T-helper 2 cell (primary cell): ENCODE measurements at places on chromosomes 5 and 9.

DNA sequence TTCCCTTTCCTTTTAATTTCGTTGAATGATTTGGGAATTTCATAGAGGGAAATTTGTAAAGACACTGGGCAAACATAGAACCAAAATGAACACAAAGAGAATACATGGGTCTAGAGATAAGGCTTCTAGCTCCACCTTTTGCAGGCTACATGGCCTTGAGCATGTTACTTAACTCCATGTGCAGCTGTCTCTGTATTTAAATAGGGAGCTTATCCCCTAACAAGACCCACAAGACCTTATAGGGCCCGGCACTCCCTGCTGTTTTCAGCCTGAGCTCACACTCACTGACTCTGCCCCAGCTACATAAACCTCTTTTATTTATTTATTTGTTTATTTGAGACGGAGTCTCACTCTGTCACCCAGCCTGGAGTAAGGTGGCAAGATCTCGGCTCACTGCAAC, 30.6 kb upstream of the TLE1 start:
- DNase-seq = no peak

GRCh38 chr9:35311891-35312639, 150.3 kb downstream of the UNC13B start:
- no peak for DNase-seq

DNA sequence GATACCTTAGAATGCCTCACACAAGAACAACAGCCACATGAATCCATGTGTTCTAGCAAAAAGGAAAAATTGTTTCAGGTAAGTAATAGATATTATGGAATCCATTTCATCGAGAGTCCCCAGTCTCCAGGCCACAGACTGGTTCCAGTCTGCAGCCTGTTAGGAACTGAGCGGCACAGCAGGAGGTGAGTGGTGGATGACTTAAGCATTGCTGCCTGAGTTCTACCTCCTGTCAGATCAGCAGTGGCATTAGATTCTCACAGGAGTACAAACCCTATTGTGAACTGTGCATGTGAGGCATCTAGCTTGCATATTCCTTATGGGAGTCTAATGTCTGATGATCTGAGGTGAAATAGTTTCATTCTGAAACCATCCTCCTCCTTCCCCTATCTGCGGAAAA, 207.0 kb downstream of the CSNK1G3 start:
- no peak for DNase-seq

DNA sequence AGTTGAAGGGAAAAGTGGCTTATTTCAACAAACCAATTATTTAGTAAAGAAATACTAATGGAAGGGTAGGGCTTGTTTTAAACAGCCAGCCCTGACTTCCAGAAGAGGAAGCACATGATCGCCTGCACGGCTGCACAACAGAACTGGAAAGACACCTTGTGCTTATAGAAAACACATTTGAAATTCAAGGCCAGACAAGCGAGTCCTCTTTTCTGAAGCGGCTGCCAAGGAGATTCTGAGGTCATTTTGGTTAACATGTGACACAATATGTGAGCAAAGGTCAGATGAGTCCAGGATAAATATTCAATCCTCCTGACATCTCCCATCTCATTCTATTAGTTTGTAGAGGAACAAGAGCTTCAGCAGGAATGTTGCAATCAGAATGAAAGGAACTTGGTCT, 461.4 kb upstream of the ST8SIA4 start:
- DNase-seq = no peak

DNA sequence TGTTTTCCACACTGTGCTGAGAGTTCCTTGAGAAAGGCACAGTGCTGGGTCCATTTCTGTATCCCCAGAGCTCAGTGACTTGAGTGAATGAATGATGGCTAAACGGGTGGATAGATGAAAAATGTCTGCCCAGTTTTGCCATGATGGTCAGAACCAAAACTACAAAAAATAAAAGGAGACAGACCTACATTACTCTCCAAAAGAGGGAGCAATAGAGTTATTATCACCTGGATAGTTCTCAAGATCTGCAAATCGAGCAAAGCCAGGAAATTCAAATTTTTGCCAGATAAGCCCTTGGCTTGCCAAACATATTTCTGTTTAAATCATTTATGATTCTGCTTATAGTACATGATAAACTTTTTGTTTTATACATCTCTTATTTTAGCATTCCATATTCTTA, 214.2 kb upstream of the ZNF462 start:
- no peak for DNase-seq

DNA sequence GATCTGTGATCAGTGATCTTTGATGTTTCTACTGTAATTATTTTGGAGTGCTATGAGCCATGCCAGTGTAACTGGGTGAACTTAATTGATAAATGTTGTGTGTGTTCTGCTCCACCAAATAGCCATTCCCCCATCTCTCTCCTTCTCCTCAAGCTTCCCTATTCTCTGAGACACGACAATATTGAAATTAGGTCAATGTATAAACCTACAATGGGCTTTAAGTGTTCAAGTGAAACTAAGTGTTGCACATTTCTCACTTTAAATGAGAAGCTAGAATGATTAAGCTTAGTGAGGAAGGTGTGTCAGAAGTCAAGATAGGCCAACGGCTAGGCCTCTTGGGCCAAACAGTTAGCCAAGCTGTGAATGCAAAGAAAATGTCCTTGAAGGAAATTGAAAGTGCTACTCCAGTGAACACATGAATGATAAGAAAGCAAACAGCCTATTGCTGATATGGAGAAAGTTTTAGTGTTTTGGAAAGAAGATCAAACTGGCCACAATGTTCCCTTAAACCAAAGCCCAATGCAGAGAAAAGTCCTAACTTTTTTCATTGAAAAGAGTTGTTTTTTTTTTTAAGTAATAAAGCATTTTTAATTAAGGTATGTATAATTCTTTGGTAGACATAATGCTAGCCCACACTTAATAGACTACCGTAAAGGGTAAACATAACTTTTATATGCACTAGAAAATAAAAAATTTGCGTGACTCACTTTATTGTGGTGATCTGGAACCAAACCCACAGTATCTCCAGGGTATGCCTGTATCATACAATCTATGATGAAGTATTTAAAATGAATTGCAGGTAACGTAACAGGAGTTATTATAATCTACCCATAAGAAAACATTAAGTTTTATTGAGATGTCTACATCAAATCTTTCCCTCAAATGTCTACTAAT, 42.5 kb upstream of the ALDH1A1 start:
- DNase-seq = no peak

DNA sequence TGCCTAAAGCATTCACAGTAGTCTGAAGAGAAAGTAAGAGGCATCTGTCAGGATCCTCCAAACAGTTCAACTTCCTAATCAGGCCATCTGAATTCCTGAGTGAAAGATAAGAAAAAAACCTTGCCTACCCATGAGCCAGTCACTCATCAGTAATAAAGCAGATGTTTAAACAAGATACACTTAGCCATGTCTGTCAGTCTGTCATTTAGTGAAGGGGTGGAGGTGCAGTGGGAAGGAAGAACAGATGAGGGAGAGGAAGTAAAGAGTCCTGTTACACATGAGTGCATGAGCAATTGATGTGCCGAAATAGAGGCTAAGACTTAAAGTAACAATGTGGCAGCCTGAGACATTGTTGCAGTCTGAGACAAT, 29.9 kb upstream of the DMRTA1 start:
- no peak for DNase-seq

DNA sequence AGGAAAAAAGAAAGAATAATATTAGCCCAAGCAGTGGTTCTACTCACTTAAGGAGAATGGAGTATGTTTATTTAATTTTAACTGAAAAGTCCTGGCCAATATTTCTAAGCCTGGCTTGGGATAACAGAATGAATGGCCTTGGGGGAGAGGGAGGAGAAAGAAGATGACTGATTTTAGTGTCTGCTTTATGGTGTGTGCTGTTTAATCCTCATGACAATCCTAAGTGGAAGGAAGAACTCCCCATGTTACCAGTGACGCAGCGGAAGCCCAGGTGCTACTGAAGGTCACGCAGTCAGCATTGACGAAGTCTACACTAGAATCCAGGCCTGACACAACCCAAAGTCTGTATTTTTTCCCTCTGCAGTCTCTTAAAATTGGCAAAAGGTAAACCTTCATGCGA, 50.5 kb downstream of the PALM2AKAP2 start:
- no peak for DNase-seq

GRCh38 chr5:132237670-132238069, 10.0 kb upstream of the P4HA2 start:
- no peak for DNase-seq

- no peak for DNase-seq
Measured at GRCh38 chr9:90915693-90916092, 114.1 kb downstream of the SYK start.

- peak; percentile 84 for DNase-seq
Measured at GRCh38 chr9:134391319-134392231, 65.3 kb downstream of the RXRA start.

GRCh38 chr9:107929443-107929842, 439.9 kb upstream of the KLF4 start:
- no peak for DNase-seq

- DNase-seq = no peak
Measured at GRCh38 chr5:1032551-1033027, 24.0 kb downstream of the NKD2 start.

- no peak for DNase-seq
Measured at GRCh38 chr5:160363660-160364395, 6.6 kb downstream of the C1QTNF2 start.

- DNase-seq = no peak
Measured at GRCh38 chr5:99169309-99169708, 240.5 kb upstream of the CHD1 start.

DNA sequence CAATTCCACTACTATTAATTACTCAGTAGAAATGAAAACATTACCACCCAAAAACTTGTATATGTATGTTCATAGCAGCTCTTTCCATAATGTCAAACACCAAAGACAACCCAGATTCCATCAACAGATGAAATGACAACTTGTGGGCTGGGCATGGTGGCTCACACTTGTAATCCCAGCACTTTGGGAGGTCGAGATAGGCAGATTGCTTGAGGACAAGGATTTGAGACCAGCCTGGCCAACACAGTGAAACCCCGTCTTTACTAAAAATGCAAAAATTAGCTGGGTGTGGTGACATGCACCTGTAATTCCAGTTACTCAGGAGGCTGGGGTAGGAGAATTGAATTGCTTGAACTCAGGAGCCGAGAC, 11.5 kb downstream of the UIMC1 start:
- DNase-seq = no peak

GRCh38 chr5:79954620-79955019, 36.4 kb downstream of the MTX3 start:
- DNase-seq = no peak
